RPMI7951 (cell line): ENCODE measurements at places on chromosomes 6 and 20. TPM values are rescaled to one million over a fixed set of nuclear protein-coding genes. Genes with fewer than 3 reads are reported as not detected.

DNA sequence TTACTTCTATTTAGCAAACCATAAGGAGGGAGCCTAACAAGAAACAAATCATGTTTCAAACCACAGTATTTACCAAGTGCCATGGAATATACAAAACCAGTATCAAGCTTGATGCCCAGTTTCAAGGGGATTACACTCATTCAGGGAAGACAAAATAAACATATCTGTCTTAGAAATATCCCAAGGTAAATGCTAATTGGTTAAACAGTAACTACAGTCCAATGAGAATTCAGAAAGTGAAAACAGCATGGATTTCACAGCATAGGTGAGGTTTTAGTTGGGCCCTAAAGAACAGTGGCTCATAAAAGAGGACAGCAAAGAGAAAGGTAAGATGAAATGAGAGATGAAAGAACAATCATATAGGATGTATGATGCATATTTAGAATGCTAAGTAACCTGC, 110.3 kb downstream of the CHD6 start:
- DNase-seq: no peak

- no peak for DNase-seq
Observed at GRCh38 chr20:33993576-33994221, at the start of gene RALY. Gene RALY (plus strand): TSS chr20:33993911. CDS start chr20:34072075, 78,164 bp downstream.

GRCh38 chr20:3447321-3447720, 23.5 kb upstream of the ATRN start:
- no peak for DNase-seq

- peak; percentile 49 for DNase-seq
Observed at GRCh38 chr6:155483858-155484257, 28.2 kb upstream of the NOX3 start.

PRL gene
- total RNA-seq: not detected in 2 replicates

DYNLT2 gene
- 1.8 and 2.0 TPM in 2 replicates for total RNA-seq
